NB4 (cell line): ENCODE measurements at places on chromosomes 11 and 22.

GRCh38 chr11:30436801-30437200 is 113.9 kb downstream of the ARL14EP start:
- DNase-seq, result no peak

DNA sequence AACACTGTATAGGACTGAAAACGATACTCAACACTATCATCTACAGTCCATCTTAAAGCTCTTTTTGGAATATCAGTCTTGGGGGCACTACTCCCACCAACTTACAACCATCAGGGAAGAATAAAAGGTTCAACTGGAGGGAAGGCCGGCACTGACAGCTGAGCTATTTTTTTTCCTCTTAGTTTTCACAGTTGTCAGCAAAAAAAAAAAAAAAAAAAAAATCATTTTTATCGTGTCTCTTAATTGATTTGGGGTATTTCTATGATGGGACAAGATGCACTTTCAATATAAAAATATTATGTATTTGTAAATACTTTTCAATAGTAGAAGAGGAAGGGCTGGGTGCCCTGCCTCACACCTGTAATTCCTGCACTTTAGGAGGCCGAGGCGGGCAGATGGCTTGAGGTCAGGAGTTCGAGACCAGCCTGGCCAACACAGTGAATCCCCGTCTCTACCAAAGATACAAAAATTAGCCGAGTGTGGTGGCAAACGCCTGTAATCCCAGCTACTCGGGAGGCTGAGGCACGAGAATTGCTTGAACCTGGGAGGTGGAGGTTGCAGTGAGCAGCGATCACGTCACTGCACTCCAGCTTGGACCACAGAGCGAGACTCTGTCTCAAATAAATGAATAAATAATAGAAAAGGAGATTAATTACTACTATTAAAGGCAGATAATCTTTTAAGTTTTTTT is 1.5 kb downstream of the KIF18A start:
- no peak for DNase-seq

DNA sequence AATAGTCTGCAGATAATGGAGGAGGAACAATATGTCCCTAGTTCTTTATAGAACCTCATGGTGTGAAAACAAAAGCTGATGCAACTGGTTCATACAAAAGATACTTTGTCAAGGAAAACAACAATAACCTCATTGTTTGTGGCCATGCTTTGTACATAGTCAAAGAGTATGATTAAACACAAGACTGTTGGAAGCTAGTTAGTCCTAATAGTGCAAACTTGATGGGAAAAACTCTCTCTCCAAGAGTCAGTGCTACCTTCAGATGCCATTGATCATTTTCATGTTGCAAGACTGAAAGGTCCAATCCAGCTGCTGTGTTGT is 20.1 kb upstream of the PLAAT2 start:
- DNase-seq, result no peak

- no peak for DNase-seq
Measured at GRCh38 chr11:93659841-93660240, 1.6 kb upstream of the CEP295 start.

- DNase-seq, result no peak
Measured at GRCh38 chr11:1352696-1353382, 36.9 kb upstream of the BRSK2 start.

DNA sequence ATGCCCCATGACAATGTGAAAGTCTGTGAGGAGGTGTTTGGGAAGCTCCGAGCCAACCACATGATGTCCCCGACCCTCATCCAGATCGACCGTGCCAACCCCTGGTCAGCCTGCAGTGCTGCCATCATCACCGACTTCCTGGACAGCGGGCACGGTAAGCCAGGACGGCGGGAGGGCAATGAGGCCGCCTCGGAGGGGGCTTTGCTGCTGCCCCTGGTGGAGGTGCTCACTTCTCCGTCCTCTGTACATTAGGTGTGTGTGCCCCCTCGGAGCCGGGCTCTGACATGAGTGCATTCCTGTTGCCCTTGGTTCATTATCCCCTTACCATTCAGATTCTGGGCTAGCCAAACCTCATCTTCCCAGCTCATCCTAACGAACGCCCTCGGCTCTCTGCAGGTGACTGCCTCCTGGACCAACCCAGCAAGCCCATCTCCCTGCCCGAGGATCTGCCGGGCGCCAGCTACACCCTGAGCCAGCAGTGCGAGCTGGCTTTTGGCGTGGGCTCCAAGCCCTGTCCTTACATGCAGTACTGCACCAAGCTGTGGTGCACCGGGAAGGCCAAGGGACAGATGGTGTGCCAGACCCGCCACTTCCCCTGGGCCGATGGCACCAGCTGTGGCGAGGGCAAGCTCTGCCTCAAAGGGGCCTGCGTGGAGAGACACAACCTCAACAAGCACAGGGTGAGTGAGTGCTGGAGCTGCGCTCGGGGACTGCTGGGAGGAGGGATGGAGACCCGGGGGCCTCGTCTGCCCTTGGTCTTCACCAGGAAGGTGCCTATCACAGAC is 13.8 kb downstream of the ADAMTS15 start:
- DNase-seq, result no peak

- DNase-seq, result no peak
Measured at GRCh38 chr11:75823415-75823814, 8.4 kb downstream of the UVRAG start.

DNA sequence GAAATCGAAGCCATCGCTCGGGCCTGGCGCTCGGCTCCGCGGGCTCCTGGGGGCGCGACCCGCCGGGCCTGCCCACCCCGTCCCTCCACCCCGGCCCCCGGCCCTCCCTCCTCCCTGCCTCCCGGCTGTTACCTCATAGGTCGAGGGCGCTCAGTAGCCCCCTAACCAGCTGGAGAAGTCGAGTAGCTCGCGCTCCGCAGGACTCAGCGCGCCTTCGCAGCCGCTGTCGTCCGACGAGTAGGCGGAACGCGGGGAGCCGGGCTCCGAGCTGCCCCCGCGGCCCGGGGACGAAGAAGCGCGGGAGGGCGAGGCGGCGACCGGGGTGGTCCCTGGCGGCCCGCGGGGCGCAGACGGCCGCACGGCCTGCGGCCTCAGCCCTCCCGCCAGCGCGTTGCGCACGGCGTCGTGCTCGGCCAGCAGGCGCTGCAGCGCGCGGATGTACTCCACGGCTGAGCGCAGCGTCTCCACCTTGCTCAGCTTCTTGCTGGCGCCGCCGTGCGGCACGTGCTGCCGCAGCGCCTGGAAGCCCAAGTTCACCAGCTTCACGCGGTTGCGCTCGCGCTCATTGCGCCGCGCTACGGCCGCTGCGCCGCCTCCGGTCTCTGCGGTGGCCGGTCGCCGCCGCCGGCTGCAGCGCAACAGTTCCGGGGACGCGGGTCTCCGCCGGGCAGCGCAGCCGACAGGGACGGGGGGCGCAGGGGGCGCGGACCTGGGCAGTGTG is 627 bp downstream of the ASCL2 start:
- peak; percentile 89 for DNase-seq

- DNase-seq, result no peak
Measured at GRCh38 chr11:36023922-36024321, 80.1 kb downstream of the LDLRAD3 start.

DNA sequence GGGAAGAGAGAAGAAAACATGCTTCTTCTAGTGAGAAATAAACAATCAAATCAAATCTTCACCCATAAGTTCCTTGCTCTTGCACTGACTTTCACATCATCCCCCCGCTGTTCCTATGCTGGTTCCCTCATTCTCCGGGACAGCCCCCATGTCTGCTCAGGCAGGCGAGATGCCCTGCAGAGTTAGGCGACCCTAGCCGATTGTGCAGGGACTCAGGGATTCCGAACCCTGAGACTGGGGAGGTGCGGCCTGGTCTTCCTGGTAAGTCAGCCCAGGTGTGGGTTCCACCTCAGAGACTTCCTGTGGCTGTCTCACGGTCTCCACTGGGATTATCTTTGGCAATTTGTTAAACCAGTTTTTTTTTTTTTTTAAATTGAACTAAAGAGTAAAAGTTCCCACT is 6.6 kb downstream of the TTC38 start:
- no peak for DNase-seq

DNA sequence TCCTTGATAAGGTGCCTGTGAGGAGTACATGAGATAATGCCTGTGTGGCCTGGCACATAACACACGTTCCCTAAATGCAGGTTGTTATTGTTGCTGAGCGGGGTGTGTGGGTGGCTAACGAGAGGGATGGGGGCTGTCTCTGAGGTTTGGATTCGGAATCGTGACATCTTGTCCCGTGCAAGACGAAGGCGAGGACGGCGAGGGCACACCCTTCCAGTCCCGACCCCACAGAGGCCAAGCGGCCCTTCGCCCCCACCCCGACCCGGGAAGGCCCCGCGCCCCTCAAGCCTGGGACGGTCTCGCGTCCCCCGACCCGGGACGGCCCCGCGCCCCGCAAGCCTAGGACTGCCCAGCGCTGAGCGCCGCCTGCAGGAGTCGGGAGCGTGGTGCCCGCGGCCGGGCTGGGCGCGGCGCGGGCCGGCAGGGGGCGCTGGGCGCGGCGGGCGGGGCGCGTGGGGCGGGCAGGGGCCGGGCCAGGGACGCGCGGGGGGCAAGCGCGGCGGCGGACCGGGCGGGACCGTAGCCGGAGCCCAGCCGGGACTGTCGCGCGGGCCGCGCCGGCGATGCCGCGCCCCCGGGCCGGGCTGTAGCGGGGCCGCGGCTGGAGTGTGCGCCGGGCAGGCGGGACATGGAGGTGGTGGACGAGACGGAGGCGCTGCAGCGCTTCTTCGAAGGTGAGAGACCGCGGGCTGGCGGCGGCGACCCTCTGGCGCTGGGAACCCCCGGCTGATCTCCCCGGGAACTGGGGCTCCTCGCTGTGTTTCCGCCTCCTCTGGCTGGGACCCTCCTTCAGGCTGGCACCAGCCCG is at the start of gene MYRF:
Gene MYRF (plus strand): TSS at position 520 of the 808 bp plus-strand sequence. CDS start 109 bp downstream, at position 629.
- DNase-seq, result peak; percentile 53

DNA sequence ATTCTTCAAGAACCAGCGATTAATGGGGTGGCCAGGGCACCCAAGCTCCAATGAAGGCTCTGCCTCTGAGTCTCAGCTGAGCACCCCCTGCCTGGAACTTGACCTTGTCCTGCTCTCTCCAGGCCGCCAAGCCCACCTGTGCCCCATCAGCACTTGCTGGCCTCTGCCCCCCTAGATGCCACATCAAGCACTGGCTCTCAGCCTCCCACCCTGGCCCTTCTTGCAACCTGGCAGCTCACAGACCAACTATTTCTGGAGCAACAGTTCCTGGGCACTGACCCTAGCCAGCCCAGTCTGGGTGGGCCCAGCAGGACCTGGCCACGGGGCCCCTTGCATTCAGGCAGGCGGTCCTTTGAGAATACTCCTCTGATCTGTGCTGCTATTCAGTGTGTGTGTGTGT is 98.8 kb upstream of the PITPNB start:
- DNase-seq, result no peak

DNA sequence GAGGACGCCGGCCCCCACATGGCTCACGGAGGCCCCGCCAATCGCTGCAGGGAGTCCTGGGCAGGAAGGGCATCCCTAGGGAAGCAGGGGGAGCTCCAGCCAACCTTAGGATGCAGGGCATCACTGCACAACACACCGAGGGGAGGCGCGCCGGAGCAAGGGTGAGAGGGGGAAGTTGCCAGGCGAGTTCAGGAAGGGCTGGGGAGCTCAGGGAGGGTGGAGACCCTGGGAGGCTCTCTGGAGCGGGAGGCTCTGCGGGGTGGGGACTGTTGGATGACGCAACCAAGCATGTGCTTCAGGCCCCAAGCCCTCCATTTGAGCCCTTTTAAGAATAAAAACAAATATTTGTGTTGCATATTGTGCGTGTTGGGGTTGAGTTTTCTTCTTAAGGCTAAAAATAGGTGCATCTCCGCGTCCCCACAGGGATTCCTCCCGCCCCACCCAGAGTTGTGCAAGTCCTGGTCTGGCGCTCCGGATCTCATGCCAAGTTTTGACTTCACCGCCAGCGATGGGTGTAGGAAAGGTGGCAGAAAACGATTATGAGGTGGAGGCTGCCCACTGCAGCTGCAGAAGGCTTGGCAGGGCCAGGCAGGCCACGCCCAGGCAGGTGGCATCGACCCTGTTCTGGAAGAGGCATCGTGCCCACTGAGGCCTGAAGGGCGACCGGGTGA is 65.2 kb downstream of the WNT7B start:
- DNase-seq, result peak; percentile 81

DNA sequence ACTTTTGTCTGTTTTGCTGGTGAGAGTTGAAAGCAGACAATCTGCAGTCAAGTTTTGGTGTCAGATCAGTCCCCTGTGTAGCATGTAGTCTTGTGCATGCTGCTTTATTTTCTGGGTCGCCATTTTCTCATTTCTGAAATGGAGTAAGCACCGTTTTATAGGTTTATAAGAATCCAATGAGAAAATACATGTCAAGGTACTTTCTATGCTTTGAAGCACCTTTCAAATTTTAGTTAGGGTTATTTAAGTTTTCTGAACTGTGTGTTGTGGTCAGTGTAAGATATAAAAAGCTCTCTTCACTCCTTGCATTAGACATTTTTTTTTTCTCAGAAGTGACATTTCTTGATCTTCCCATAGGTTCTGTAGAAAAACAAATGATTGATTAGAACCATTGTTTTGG is 283.2 kb downstream of the ETS1 start:
- DNase-seq, result no peak

- no peak for DNase-seq
Measured at GRCh38 chr11:126357055-126357962, 1.8 kb downstream of the ST3GAL4 start.

DNA sequence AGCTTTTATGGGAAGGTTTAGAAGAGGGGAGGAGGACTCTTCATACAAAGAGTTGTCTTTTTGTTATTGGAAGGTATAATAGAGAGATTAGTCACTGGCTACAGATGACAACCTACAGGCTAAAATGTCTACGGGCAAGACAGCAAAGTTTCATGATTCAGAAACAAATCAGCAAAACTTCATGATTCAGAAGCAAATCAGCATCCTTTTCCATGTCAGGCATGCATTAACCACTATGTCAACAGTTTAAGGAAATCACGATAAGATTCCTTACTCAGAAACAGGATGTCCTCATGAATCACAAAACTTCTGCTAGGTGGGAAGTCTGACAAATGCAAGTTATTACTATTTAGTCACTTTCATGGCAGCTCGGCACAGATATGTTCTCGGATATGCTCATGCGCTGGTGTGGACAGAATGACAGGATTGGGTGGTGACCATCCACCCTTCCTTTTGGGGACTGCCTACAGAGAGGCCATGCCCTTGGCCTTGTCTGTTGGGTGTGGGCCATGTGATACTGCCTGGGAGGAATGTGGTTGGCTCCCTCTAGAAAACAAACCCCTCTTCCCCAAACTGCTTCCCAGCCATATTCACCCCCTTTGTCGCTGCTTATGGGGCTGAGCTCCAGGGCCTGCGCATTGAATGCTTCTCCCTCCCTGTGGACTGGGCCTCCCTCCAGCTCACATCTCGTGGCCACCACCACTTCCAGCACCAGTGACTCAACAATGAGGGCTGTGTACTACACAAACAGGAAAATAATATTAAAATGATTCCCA is 10.1 kb downstream of the C11orf91 start:
- DNase-seq, result no peak

GRCh38 chr11:87405843-87406242 is 368.1 kb downstream of the TMEM135 start:
- no peak for DNase-seq

- DNase-seq, result no peak
Measured at GRCh38 chr11:35308157-35308556, 111.2 kb downstream of the SLC1A2 start.

DNA sequence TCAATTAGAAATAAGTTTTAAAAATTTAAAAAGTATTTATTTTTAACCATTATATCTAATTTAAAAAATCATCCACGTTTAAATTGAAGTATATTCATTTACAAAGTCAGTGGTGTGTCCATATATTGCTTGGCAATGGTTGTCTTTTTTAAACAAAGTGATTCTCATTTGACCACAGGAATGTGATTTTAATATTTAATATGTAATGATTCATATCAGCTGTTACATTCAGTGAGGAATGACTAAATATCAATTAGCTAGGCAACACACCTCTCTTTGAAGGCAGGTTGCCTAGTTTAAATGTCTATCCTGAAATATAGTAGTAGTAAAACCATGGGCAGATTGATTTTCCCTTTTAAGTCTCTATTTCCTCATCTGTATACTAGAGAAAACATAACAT is 392.2 kb upstream of the CCDC179 start:
- no peak for DNase-seq
